NT2/D1 (cell line): ENCODE measurements at places on chromosomes 4 and X.

DNA sequence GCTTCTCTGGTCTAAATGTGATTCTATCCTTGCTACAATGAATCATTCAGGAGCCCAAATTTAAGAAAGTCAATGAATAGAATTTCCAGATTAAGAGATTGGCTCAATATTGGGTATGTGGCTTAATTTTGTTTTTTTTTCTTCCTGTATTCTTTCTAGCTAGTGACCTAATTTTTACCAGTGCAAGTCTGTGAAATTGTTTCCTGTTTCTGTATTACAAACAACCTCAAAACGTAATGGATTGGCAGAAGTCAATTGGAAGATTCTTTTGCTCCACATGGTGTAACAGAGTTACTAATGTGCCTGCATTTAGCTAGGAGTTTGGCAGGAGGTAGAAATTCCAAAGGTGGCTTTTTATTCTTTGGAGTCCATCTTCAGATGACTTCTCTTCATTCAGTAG lies 17.6 kb downstream of the DYNLT3 start:
- DNase-seq: no peak

- DNase-seq: no peak
Measured at GRCh38 chr4:72314869-72315268, 254.2 kb downstream of the ADAMTS3 start.

DNA sequence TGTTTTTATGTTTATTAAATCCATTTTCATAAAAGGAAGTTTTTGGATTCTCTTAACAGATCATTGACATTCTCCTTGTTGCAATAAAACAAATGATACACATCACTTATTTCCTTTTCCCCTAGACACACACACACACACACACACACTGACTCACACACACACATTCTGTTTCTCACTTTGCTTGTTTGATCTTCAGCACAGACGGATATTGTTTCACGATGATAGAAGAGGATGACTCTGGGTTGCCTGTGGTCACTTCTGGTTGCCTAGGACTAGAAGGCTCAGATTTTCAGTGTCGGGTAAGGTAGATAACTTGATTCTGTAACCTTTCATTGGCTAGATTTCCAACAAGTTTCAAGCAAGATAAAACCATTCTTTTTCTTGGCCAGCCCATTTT lies 356.8 kb downstream of the BMPR1B start:
- DNase-seq: no peak

- DNase-seq: no peak
Measured at GRCh38 chr4:174193438-174194374, 89.8 kb downstream of the FBXO8 start.

DNA sequence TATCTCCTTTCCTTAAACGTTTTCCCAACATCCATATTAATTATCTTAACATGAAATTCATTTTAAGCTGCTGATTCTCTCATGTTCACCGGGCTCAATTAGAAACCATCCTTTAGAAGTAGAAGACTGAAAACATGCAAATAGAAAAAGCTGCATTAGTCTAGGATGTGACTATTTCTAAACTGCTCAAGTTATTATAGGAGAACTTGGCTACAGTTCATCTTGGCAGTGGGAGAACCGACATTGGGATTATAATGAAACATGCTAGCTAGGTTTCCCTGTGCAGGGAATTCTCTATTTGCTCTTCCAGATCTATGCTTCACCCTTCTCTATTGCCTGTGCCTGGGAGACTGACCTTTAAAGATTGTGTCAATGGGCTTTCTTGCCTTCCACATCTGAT lies 151.0 kb upstream of the PPARGC1A start:
- DNase-seq: no peak

GRCh38 chr4:122689972-122690371 lies 42.5 kb upstream of the BBS12 start:
- DNase-seq: no peak

DNA sequence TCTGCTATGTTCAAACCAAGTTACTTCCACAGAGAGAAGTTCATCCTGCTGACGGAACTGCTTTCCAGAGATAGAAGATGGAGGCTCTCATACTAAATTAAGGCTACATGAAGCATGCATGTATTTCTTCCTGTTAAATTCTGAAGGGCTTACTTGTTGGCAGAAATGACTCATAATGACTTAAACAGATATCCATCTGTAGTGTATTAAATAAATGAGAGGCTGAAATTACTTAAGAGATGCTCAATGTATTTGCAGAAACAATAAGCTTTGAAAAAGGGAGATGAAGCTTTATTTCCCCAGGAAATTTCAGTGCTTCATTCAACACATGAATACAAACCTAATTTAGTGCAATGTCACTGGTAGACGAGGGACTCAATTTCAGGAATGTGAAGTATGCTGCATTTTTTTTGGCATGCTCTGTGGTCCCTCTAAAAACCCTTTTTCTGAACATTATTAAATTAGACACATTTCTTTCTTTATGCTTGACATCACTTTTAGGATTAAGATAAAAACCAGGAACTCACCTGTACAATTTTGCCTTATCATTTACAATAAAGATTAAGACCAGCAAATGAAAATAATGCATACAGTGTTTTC lies 759.1 kb upstream of the POU3F4 start:
- no peak for DNase-seq
